ENCODE measurements at places on chromosomes 13 and 19. TPM values are rescaled to one million over a fixed set of nuclear protein-coding genes. Genes with fewer than 3 reads are reported as not detected.
A peak's percentile ranks its signal among the peaks of the same experiment; 100 is the strongest.

- no peak for DNase-seq
Measured at GRCh38 chr13:49307365-49307764, 59.6 kb downstream of the CDADC1 start.

DNA sequence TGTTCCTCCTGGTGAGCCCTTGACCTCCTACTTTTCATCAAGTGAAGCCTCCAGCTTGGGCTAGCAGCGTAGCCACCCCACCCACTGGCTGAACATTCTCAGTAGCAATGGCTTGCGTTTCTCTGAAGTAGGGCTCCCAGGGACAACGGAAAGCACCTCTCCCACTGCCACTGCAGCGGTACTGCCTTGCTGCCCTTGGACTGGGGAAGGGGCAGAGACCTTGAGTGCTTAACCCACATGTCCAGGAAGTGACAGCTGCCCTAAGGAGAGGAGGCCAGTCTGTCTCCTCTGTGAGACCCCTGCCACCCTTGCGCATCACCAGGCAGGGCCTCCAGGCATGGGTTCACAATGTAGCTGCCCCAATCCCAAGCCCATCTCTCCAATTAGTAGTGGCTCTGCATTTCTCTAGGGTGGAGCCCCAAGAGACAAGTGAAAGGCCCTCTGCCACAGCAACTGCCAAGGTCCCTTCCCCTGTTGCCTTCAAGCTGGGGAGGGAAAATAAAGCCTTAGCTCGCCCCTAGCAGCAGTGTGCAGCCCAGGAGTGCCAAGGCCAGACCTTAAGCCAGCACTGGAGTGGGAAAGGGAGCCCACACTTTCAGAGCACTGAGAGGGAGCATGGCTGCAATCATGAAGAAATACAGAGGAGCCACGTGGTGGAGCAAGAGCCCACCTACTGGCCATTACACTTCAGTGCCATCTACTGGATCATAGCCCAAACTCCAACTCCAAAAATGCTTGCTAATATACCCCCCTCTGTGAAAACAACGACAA lies 175.9 kb upstream of the TRPC4 start:
- DNase-seq, result peak; percentile 2

GRCh38 chr19:6101991-6102390 lies 8.3 kb downstream of the RFX2 start:
- DNase-seq, result no peak

GRCh38 chr13:110916301-110917142 lies 1.7 kb upstream of the ANKRD10 start:
- peak; percentile 49 for DNase-seq

GRCh38 chr13:98990701-98991100 lies 12.8 kb upstream of the DOCK9 start:
- no peak for DNase-seq

- DNase-seq, result peak; percentile 22
Measured at GRCh38 chr13:49113526-49114286, 106.4 kb upstream of the MLNR start.

- DNase-seq, result peak; percentile 69
Measured at GRCh38 chr19:6048793-6049405, 61.4 kb downstream of the RFX2 start.

- DNase-seq, result no peak
Measured at GRCh38 chr13:76934671-76935070, 13.6 kb upstream of the ACOD1 start.

- peak; percentile 95 for DNase-seq
Measured at GRCh38 chr19:58558623-58559274, 338 bp upstream of the UBE2M start.

- no peak for DNase-seq
Measured at GRCh38 chr13:73522937-73523336, 464.1 kb downstream of the KLF5 start.

DNA sequence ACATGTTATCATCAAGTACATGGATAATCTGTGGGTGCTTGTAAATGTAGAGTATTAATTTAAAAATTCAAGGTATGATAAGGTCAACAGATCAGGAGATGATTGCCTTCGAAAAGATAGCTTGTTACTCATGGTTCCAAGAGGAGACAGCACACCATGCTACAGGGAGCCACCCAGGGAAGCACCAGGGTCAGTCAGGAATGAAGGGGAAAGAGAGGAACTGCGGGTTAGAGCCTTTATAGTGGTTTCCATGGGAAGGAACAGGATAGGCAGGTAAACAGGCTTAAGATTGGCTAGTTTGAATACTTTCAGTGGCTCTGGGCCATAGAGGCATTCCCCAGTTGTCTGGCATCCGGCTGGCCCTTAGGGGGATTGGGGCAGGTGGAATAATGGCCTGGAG lies 74.2 kb upstream of the SERTM1 start:
- no peak for DNase-seq

DNA sequence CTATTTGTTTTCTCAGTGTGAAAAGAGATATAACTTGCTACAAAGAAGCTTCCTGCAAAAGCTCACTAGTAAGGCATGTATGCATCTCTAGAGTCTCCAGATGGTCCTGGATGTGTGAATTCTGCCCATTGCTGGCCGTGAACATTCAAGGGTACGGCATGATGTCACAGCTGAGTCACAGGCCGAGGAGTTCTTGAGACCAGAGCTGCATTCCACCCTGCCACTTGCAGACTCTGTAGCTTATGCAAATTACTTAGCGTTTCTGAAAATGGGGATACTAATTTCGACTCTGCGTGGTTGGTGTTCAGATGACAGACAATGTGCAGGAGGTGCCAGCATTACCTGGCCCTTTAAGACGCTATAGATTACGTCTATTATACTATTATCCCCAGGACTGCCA lies 470.7 kb downstream of the ZNF536 start:
- no peak for DNase-seq

DNA sequence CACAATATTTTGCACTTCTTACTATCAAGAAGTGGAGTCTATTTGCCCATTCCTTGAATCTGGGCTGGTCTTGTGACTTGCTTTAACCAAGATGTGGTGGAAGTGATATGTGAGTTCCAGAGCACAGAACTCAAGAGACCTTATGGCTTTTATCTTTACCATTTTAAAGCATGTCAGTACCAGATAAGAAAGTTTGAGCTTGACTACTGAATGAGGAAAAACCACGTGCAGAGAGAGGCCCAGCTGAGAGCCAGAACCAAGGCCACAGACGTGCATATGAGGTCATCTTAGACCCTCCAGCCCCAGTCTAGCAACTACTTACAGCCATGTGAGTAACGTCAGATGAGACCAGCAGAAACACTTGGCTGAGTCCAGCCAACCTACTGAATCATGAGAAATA lies 6.3 kb upstream of the CDK8 start:
- DNase-seq, result no peak

- no peak for DNase-seq
Measured at GRCh38 chr13:94749162-94749561, 36.8 kb upstream of the SOX21 start.

- DNase-seq, result no peak
Measured at GRCh38 chr13:51759240-51759639, 44.7 kb downstream of the DHRS12 start.

DNA sequence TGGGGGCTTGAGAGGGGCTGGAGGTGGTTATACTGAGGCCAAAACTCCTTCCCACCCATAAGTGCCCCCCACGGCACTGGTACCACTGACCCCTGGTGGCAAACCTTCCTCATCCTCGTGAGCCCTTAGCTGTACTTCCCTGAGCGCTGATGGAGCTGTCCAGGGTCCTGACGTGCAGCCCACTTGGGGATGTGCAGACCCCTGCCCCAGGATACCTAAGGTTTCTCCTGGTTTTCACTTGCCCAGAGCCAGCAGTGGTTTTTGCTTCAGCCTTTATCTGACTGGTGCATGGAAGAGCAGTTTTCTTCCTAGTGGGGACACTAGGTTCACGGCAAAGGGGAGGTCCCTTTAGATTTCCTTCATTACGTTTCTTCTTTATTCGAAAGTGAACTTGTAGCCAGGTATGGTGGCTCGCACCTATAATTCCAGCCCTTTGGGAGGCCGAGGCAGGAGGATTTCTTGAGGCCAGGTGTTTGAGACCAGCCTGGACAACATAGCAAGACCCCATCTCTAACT lies 28.7 kb upstream of the KCTD15 start:
- DNase-seq, result peak; percentile 21

DNA sequence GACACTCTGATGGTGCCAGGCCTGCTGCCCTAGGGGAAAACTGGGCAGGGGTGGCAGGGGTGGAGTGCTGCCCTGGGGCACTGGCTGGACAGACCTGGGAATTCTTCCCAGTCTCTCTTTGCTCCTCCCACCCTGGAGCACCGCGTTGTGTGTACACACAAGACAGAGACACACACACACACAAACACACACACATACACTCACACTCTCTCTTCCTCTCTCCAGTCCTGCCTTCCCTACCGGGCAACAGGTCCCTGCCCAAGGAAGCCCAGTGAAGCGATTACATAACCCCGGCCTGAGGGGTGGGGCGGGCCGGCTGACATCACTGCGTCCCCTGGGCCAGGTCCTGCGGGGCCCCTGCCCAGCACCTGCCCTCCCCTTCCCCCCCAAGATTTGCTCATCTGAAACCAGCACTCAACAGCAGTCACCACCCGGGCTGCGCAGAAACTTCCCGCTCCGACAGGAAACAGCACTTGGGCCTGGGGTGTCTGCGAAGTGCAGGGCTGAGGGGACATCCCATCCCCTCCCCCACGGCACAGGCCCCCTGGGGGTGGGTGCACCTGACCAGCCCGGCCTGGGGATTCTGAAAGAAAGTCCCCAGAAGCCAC lies 1.2 kb downstream of the MKNK2 start:
- DNase-seq, result peak; percentile 75

DNA sequence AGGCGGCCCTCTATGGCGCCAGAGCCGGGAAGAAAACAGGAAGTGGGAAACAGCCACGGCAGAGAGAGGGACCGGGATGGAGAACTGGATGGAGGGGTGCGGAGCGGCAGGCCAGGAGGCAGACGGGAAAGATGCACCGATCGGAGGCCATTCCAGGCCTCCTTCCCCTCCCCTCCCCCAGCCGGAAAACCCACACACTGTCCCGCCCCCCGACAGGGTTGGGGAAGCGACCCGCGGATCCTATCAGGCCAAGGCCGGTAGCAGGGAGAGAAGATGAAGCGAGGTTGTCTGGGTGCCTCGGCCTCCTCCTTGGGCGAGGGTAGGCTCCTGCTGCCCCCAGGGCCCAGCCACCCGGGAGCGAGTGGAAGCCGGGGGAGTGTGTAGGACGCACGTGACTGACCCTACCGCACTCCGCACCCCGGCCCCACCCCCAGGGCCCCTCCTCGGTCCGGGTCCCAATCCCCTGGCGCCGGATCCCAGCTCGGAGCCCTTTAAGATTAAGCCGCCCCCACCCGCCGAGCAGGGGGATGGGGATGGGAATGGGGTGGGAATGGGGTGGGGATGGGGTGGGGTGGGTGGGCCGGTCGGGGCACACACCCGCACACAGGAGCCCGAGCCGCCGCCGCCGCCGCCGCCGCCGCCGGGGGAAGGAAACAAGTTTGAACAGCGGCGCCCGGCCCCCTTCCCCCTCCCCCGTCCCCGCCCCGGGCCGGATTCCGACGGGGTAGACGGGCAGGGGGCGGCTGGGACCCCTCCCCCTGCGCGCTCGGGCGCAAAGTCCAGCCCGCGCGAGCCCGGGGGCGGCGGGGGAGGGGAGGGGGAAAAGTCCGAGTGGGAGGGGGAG lies 1.5 kb downstream of the ERF start:
- peak; percentile 59 for DNase-seq

DNA sequence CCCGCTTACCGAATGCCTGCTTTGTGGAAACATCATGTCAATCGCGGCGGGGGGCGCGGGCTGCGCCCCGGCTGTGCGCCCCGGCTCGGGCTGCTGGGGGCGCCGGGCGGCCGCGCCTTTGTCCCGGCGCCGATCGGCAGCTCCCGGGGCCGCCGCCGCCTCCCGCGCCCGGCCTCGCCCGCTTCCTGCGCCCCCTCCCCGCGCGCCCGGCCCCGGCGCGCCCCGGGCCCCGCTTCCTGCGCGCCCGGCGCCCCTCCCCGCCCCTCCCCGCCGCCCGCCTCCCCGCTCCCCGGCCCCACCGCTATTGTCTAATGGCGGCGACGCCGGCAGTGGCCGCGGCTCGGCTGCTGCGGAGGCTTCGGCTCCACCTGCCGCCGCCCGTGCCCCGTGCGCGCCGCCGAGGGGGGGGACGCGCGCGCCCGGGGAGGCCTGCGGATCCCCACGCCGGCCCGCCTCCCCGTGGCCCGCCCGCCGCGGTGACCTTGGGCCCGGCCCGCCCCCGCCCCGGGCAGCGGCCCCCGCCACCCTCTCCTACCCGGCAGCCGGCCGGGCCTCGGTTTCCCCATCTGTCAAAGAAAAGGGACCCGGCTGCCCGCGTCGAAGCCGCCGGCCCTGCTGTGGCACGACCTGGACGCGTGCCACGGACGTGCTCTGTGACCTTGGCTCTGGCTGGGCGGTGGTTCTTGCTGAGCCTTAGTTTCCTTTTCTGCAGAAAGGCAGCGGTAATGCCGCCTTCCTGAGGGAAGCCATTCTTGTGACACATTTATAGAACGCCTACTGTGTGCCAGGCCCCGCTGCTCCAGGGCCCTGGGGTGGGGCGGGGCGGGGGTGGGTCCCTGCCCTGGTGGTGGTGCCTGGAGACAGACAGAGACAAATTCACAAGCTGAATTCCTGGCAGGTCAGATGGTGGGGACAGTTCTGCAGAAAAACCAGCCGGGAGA lies at the start of gene TLE5:
Gene TLE5 (minus strand): TSS at position 331 of the 941 bp plus-strand sequence. CDS start 295 bp downstream, at position 36.
- DNase-seq, result peak; percentile 43

DNA sequence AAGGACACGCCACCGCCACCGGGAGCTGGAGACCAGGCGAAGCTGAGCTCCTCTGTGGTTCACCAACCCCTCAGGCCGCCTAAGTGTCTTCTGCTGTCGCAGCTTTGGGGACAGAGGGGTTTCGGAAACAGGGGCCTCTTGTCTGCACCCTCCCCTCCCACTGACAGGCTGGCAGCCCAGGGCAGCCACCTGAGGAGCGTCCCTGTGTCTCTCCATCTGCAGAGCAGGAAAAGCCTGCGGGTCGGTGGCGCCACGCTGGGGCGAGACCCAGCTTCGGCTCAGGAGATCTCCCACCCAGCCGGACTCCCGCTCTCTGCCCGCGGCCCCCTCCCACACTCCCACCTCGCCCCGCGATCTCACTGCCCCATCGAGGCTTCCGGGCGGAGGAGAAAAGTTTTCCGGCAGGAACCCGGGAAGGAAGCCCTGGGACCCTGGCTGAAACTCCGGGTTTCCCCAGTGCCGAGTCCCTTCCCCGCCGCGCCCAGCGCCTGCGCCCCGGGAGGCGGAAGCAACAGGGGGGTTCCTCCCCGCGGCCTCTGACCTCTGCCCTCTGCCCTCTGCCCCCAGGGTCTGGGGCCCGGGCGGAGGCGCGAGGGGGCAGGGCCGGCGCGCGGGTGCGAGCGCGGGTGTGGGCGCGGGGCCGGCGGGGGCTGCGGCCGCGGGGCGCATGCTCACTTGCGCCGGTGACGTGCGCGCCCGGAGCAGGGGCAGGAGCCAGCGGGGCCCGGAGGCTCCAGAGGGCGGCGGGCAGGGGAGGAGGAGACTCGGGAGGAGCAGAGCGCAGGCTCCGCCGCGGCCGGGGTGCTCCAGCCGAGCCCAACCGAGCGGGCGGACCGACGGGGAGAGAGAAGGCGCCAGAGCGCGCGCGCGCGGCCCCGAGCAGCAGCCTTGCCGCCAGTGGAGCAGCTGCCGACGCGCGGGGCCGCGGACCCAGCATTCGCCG lies at the start of gene ATP11A:
Gene ATP11A (plus strand): TSS at position 736 of the 943 bp plus-strand sequence. CDS start 379 bp downstream, outside the sequence.
- peak; percentile 72 for DNase-seq

ZNF256 gene
- 6.7 TPM for total RNA-seq

USHBP1 gene
- 0.13 TPM for total RNA-seq

NBEA gene
- total RNA-seq, result 2.7 TPM

APC2 gene
- not detected for total RNA-seq

TFPT gene
- total RNA-seq, result 10.7 TPM

Measured in HepG2 (cell line).